ENCODE measurements at places on chromosomes 16 and 17. TPM values are rescaled to one million over a fixed set of nuclear protein-coding genes. Genes with fewer than 3 reads are reported as not detected.

DNA sequence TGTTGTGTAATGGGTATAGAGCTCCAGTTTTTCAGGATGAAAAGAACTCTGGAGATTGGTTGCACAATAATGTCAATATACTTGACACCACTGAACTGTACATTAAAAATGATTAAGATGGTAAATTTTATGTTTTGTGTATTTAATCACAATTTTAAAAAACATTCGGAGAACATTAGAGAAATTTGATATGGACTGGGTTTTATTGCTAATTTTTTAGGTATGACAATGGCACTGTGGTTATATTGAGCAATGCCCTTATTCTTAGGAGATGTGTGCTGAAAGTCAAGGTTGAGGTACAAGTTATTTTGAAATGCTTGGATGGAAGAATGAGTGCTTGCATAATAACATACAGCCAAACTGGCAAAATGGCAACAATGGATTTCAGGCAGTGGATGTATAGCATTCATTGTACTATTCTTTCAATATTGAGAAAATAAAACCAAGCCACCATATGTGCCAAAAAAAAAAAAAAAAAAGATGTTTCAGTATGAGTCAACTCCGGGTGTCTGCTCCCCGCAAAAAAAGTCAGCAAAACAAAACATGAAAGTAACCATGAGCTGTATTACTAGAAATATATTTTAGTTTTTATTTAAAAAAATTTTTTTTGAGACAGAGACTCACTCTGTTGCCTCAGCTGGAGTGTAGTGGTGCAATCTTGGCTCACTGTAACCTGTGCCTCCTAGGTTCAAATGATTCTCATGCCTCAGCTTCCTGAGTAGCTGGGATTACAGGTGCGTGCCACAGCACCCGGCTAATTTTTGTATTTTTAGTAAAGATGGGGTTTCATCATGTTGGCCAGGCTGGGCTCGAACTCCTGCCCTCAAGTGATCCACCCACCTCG, 19.8 kb downstream of the HOXB1 start:
- H3K27ac ChIP-seq, result no peak overlapping the region
- DNase-seq, result no peak
- H3K36me3 ChIP-seq, result no peaks in the 10 kb centered on the region
- H3K4me1 ChIP-seq, result no peaks in the 10 kb centered on the region
- peaks cover 13% of the 10 kb centered on the region for H3K27me3 ChIP-seq
- H3K4me3 ChIP-seq, result no peak overlapping the region

GRCh38 chr17:16519021-16519420, 27.0 kb upstream of the LRRC75A start:
- no peaks in the 10 kb centered on the region for H3K36me3 ChIP-seq
- no peak overlapping the region for H3K27ac ChIP-seq
- H3K4me1 ChIP-seq, result peaks cover 5% of the 10 kb centered on the region

GRCh38 chr17:41639492-41640473, 15.4 kb upstream of the KRT17 start:
- no peaks in the 10 kb centered on the region for H3K36me3 ChIP-seq
- H3K27ac ChIP-seq, result no peak overlapping the region
- H3K4me1 ChIP-seq, result no peaks in the 10 kb centered on the region
- DNase-seq, result no peak
- no peak overlapping the region for H3K4me3 ChIP-seq

Gene RNF43
- 7.5 TPM for total RNA-seq

Gene SLC25A39
- total RNA-seq, result 76.8 TPM

- peaks cover 7% of the 10 kb centered on the region for H3K4me1 ChIP-seq
- no peak overlapping the region for H3K4me3 ChIP-seq
- H3K36me3 ChIP-seq, result no peaks in the 10 kb centered on the region
- H3K27ac ChIP-seq, result no peak overlapping the region
- peaks cover 49% of the 10 kb centered on the region for H3K27me3 ChIP-seq
Measured at GRCh38 chr17:35747540-35748017, 5.5 kb downstream of the GAS2L2 start.

- H3K4me3 ChIP-seq, result no peak overlapping the region
- H3K27ac ChIP-seq, result no peak overlapping the region
- peaks cover 18% of the 10 kb centered on the region for H3K4me1 ChIP-seq
- no peak for DNase-seq
Measured at GRCh38 chr17:83180264-83180995, 101.0 kb downstream of the METRNL start.

Gene IL34
- 3.3 TPM for total RNA-seq

Gene TSNAXIP1
- 0.55 TPM for total RNA-seq

- peaks cover 32% of the 10 kb centered on the region for H3K36me3 ChIP-seq
- H3K27ac ChIP-seq, result no peak overlapping the region
- peaks cover 5% of the 10 kb centered on the region for H3K4me1 ChIP-seq
- no peaks in the 10 kb centered on the region for H3K27me3 ChIP-seq
- DNase-seq, result no peak
- H3K4me3 ChIP-seq, result no peak overlapping the region
Measured at GRCh38 chr17:78049609-78050008, 78.9 kb downstream of the TMC6 start.

Gene COPZ2
- total RNA-seq, result 24.5 TPM

DNA sequence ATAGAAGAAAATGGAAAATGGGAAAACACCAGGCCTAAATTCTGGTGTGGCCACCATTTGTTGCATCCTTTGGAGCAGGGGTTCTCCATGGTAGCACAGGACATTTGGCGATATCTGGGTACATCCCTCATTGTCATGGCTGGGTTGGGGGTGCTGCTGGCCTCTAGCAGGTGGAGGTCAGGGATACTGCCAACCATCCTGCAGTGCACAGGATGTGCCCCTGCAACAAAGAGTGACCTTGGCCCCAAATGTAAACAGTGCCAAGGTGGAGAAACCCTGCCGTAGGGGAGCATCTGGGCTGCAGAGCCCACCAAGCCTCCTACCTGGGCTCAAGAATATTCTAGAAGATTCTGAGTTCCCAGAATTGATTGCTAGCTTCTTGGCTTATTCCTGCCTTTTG, 27.5 kb downstream of the NKD1 start:
- no peaks in the 10 kb centered on the region for H3K36me3 ChIP-seq
- H3K4me1 ChIP-seq, result peaks cover 18% of the 10 kb centered on the region
- H3K4me3 ChIP-seq, result no peak overlapping the region
- no peak overlapping the region for H3K27ac ChIP-seq
- DNase-seq, result no peak

Gene LGALS9B
- total RNA-seq, result not detected

Gene PLLP
- total RNA-seq, result 104 TPM

Gene AATF
- total RNA-seq, result 42.8 TPM

Gene IGFBP4
- 381 TPM for total RNA-seq

DNA sequence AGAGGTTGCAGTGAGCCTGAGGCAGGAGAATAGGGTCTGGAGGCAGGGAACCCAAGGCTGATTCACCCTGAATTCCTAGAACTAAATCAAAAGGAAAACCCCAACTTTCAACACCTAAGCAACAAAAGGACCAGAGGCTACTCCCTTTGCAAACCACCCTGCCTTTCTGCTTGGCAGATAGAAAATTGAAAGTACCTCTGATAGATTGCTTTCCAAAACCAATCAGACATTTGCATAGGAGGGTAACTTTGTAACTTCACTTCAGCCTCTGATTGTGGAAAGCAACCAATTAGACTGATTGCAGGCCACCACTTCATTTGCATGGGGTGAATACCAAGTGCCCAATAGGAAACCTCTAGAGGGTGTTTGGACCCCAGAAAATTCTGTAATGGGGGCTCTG, 10.9 kb upstream of the TMEM98 start:
- DNase-seq, result no peak
- no peaks in the 10 kb centered on the region for H3K27me3 ChIP-seq
- H3K36me3 ChIP-seq, result no peaks in the 10 kb centered on the region
- H3K27ac ChIP-seq, result no peak overlapping the region

- no peak overlapping the region for H3K4me3 ChIP-seq
- H3K36me3 ChIP-seq, result no peaks in the 10 kb centered on the region
- H3K27me3 ChIP-seq, result no peaks in the 10 kb centered on the region
- H3K27ac ChIP-seq, result no peak overlapping the region
- DNase-seq, result no peak
- peaks cover 9% of the 10 kb centered on the region for H3K4me1 ChIP-seq
Measured at GRCh38 chr17:50832864-50833381, 2.5 kb upstream of the WFIKKN2 start.

DNA sequence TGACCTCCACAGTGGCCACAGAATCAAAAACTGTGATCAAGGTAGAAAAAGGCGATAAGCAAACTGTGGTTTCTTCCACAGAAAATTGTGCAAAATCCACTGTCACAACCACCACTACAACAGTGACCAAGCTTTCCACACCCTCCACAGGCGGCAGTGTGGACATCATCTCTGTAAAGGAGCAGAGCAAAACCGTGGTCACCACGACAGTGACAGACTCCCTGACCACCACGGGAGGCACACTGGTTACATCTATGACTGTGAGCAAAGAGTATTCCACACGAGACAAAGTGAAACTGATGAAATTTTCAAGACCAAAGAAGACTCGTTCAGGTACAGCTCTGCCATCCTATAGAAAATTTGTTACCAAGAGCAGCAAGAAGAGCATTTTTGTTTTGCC, 83.6 kb downstream of the C17orf58 start:
- H3K27ac ChIP-seq, result no peak overlapping the region
- H3K36me3 ChIP-seq, result peaks cover 68% of the 10 kb centered on the region
- DNase-seq, result no peak
- H3K4me1 ChIP-seq, result no peaks in the 10 kb centered on the region
- no peak overlapping the region for H3K4me3 ChIP-seq

DNA sequence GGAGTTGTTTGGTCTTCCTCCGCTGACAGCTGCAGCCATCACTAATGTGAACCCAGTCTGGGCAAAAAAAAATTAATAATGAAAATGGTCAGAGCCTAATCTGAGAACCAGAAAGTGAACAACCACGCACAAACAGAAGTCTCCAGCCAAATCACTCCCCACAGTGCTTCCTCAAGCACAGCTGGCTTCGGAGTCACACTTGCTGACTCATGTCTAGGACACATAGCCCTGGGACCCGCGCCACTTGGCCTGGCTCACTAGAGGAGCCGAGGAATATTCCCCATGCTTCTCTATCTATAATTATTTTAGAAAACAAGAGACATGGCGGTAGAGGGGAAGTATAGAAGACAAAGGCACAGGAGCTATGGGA, 109.1 kb downstream of the ZFHX3 start:
- DNase-seq, result no peak
- no peaks in the 10 kb centered on the region for H3K36me3 ChIP-seq
- H3K4me1 ChIP-seq, result peaks cover 31% of the 10 kb centered on the region
- no peak overlapping the region for H3K4me3 ChIP-seq

Gene FOXF1
- 46.4 TPM for total RNA-seq

Gene CSH1
- total RNA-seq, result not detected

GRCh38 chr16:17387256-17387655, 83.5 kb downstream of the XYLT1 start:
- no peak overlapping the region for H3K4me3 ChIP-seq
- H3K27me3 ChIP-seq, result no peaks in the 10 kb centered on the region
- H3K4me1 ChIP-seq, result peaks cover 5% of the 10 kb centered on the region
- no peak for DNase-seq
- no peak overlapping the region for H3K27ac ChIP-seq

- no peak for DNase-seq
- H3K36me3 ChIP-seq, result no peaks in the 10 kb centered on the region
- no peak overlapping the region for H3K27ac ChIP-seq
- no peak overlapping the region for H3K4me3 ChIP-seq
Measured at GRCh38 chr16:26204138-26204537, 512.4 kb downstream of the HS3ST4 start.

Gene IGFALS
- total RNA-seq, result 2.5 TPM

- no peak overlapping the region for H3K27ac ChIP-seq
- peaks cover 28% of the 10 kb centered on the region for H3K36me3 ChIP-seq
- no peak for DNase-seq
- H3K4me1 ChIP-seq, result peaks cover 70% of the 10 kb centered on the region
- H3K27me3 ChIP-seq, result no peaks in the 10 kb centered on the region
- H3K4me3 ChIP-seq, result no peak overlapping the region
Measured at GRCh38 chr17:40019140-40019991, 4.1 kb downstream of the CSF3 start.

GRCh38 chr16:87365021-87365713, 18.4 kb downstream of the FBXO31 start:
- H3K27me3 ChIP-seq, result no peaks in the 10 kb centered on the region

GRCh38 chr17:45836047-45837044, 8.3 kb upstream of the SPPL2C start:
- no peaks in the 10 kb centered on the region for H3K36me3 ChIP-seq
- DNase-seq, result no peak
- peaks cover 6% of the 10 kb centered on the region for H3K27me3 ChIP-seq
- H3K27ac ChIP-seq, result no peak overlapping the region

GRCh38 chr17:53186001-53186400, 636.7 kb upstream of the KIF2B start:
- H3K4me1 ChIP-seq, result no peaks in the 10 kb centered on the region
- no peak overlapping the region for H3K4me3 ChIP-seq
- H3K27ac ChIP-seq, result no peak overlapping the region

Gene TOM1L1
- 33.6 TPM for total RNA-seq

Gene ZG16B
- total RNA-seq, result not detected

- no peaks in the 10 kb centered on the region for H3K27me3 ChIP-seq
- no peaks in the 10 kb centered on the region for H3K36me3 ChIP-seq
- H3K4me3 ChIP-seq, result no peak overlapping the region
- peak overlapping the region; percentile 51 for H3K27ac ChIP-seq
- DNase-seq, result no peak
Measured at GRCh38 chr17:55693254-55694216, 29.1 kb downstream of the TMEM100 start.

Gene SLC6A2
- total RNA-seq, result not detected

- H3K36me3 ChIP-seq, result no peaks in the 10 kb centered on the region
- no peak overlapping the region for H3K27ac ChIP-seq
Measured at GRCh38 chr17:63116228-63116627, 150.2 kb downstream of the TANC2 start.

DNA sequence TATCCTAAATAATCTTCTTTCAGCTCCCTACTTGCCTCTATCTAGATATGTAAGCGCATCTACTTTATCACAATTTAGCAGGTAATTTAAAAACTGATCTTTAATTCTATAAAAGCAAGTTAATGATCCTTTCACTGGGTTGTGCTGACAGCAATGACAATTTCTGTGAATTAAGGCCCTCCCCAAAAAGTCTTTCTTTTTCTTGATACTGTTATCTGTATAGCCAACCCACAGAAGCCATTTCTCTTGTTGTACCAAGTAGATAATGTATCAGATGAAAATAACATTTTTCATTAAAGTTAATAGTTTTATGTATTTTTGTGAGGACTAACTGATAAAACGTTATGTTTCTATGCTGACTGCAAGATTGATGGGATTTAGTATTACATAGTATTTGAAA, 3.8 kb downstream of the ZPBP2 start:
- no peaks in the 10 kb centered on the region for H3K36me3 ChIP-seq
- DNase-seq, result no peak
- H3K27ac ChIP-seq, result no peak overlapping the region
- H3K4me1 ChIP-seq, result no peaks in the 10 kb centered on the region
- H3K27me3 ChIP-seq, result peaks cover 18% of the 10 kb centered on the region

- H3K27ac ChIP-seq, result no peak overlapping the region
- H3K27me3 ChIP-seq, result no peaks in the 10 kb centered on the region
- H3K36me3 ChIP-seq, result peaks cover 14% of the 10 kb centered on the region
- peak; percentile 84 for DNase-seq
- peaks cover 30% of the 10 kb centered on the region for H3K4me1 ChIP-seq
Measured at GRCh38 chr16:55502801-55503366, 6.0 kb upstream of the LPCAT2 start.
